ENCODE measurements at places on chromosomes 11 and 22.
A peak's percentile ranks its signal among the peaks of the same experiment; 100 is the strongest.

DNA sequence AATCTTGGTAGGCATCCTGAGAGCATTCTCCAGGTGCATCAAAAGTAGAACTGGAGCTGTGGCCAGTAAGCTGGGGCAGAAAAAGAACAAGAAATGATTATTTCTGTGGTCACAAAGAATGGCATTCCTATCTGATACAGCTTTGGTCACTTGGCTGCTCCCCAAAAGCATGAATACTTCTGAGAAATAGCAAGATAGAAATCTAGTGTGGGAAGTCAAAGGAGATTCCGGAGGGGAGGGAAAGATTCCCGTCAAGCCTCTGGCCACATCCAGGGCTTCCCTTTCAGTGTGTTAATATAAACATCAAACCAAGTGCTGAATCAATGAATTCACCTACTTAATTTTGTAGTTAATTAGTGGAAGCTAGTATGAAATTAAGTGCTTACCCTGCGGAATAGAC lies 1185.4 kb downstream of the LRRC4C start:
- DNase-seq, result no peak

- no peak for DNase-seq
Measured at GRCh38 chr11:134246100-134246499, 7.1 kb downstream of the THYN1 start.

DNA sequence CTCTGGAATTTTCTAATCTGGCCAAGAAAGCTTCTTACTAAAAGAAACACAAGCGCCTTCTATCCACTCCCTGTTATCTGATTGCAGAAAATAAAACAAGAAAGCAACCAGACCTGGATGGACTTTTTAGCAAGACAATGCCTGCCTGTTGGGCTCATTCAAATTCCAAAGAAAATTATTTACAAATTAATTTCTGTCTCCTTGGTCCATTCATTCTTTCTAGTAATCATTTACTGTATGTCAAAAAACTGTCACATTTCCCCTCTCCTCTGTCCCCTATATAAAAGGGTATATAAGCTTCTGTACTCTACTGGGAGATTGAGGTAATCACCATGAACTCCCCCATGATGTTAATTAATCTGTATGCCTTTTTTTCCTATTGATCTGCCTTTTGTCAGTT lies 279.9 kb downstream of the DLG2 start:
- no peak for DNase-seq

- no peak for DNase-seq
Measured at GRCh38 chr11:65710421-65710820, 1.6 kb upstream of the KAT5 start.

DNA sequence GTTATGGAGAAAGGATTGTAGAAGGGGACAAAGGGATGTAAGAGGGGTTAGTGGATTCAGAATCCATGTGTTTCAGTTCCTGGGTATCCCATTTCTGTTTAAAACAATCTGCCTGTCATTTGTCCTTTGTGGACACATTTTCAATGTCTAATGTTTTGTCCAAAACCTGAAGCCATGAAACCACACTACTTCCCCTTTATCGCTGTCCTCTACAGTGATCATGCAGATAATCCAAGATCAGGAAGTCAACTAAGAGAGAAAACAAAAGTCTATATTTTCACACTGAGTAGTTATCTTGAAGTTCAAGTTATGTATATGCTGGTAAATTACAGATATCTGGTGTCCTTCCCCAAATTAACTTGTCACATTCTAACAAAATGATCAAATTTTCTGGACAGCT lies 457.0 kb downstream of the NTM start:
- no peak for DNase-seq

- no peak for DNase-seq
Measured at GRCh38 chr22:17086296-17086695, 1.5 kb downstream of the IL17RA start.

DNA sequence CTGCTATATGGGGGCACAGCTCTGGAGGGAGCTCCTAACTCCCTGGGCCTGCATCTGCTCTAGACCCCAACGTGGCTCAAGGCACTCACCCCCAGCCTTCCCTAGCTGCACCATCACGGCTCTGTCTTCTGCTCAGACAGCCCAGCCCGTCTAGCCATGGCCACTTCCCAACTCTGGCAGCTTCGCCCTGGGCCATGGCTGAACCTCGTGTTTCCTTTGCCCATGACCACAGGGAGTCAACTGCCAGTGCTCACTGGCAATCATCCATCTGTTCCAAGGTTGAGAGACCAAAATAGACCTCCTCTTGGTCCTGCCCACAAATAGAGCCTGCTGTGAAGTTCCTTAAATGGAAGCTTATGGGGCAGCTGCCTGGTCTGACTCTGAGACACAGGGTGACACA lies 5.4 kb downstream of the LMO1 start:
- DNase-seq, result no peak

DNA sequence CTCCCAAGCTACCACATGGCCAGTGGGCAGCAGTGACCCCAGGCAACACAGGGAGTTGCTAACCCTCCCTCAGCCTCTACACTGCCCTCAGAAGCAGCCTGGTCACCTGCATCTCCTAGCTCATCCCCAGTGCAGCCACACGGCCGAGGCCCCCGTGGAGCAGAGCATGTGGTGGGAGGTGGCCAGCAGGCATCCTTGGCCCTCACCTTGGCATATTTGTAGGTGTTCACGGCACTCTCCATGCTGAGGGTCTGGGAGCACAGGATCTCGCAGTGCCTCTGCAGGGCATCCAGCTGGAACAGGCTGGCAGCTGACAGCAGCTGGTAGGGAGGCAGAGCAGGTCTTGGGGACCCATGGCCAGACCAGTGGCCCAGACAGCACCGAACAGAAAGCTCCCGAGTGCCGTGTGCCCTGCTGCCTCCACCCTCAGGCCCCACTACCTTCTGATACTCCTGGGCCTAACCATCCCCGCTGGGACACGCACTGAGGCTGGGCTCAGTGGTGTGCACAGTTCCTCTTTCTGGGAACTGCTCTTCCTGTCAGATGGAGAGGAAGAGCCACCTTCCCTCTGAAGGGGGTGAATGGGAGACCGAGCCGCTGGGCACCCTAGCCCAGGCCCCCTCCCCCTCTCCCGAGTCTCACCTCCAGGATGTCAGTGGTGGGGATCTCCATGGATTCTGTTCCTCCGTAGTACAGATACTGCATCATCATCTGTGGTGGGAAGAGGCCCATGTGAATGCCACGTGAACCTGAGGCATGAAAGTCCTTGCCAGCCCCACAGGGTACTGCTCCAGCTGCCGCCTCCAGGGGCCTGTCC lies 48.8 kb downstream of the NAT10 start:
- DNase-seq, result no peak

DNA sequence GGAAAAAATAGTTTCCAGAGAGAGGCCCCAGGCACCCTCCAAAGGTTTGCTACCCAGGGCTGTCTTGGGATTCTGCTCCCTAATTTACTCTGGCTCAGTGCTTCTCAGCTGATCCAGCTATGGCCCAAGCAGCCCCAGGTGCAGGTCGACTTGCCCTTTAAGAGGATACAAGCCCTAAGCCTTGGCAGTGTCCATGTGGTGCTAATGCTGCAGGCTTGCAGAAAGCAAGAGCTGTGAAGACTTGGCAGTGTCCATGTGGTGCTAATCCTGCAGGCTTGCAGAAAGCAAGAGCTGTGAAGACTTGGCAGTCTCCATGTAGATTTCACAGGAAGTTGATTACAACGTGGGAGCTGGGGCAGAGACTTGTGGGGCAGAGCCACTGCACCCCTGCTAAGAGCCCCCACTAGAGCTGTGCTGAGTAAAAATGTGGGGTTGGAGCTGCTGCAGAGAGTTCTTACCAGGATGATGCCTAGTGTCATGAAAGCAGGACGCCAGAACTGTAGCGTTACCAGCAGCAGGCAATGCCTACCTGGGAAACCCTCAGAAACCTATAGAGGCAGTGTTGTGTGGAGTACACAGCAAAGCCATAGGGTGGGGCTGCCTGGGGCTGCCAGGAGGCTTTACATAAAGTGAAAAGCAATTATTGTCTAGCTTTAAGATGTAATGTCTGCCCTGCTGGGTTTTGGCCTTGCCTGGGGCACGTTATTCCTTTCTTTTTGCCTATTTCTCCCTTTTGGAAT lies 16.1 kb upstream of the OR52K1 start:
- DNase-seq, result no peak

- DNase-seq, result no peak
Measured at GRCh38 chr11:46265764-46266163, 11.7 kb upstream of the CREB3L1 start.

DNA sequence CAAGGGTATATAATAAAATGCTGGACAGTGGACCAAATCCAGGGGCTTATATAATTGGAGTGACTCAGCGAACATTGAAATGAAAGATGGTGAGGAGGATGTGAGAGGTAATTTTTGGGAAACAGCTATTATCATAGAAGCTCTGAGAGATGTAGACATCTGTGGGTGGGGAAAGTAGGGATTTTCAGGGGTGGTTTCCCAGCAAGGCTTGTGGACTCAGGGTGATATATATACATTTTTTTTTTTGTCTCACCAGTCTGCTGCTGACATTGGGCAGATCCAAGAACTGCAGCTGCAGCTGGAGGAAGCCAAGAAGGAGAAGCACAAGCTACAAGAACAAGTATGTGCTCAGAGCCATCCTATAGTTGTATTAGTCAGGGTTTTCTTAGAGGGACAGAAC lies 208.1 kb downstream of the MYO18B start:
- no peak for DNase-seq

DNA sequence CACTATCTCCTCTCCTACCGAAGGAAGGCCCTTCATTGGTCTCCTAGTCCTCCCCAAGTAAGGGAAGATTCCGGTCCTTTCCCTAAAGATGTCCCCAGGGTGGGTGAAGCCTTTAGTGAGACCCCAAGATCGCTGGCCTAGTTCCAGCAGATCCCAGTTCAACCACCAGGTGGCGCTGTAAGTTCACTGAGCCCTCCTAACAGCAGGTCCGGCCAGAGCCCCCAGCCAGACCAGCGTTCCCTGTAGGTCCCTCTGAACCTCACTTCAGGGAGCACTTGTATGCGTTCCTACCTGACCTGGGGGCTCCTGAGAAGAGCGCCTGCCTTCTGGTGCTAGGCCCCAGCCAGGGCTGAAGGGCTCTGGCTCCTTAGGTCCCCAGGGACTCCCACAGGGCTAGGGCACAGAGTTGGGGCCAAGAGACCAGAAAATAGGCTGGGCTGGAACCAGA lies 38.1 kb downstream of the LMO1 start:
- peak; percentile 33 for DNase-seq

- DNase-seq, result no peak
Measured at GRCh38 chr22:17501679-17502285, 61.5 kb upstream of the SLC25A18 start.

DNA sequence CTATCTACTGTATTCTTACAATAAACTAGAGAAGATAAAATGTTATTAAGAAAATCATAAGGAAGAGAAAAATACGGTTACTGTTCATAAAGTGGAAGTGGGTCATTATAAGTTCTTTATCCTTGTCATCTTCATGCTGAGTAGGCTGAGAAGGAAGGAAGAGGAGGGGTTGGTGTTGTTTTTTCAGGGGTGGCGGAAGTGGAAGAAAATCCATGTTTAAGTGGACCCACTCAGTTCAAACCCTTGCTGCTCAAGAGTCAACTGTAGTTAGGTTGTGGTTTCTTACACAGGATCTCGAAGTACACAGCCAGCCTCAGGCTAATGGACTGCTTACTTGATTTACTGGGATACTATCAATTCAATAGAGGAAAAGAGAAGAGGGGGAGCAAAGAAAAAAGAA lies 63.1 kb downstream of the PIWIL4 start:
- no peak for DNase-seq
